ENCODE measurements at places on chromosomes 1 and 21.

- H3K4me1 ChIP-seq: peaks cover 9% of the 10 kb centered on the region
- H3K27ac ChIP-seq: no peak overlapping the region
- no peak for DNase-seq
- H3K27me3 ChIP-seq: no peaks in the 10 kb centered on the region
- no peak overlapping the region for H3K4me3 ChIP-seq
- no peaks in the 10 kb centered on the region for H3K36me3 ChIP-seq
These were observed 62.5 kb upstream of the ESRRG start for GRCh38 chr1:216785737-216786136.

- DNase-seq: no peak
- H3K4me3 ChIP-seq: no peak overlapping the region
- no peaks in the 10 kb centered on the region for H3K27me3 ChIP-seq
- H3K27ac ChIP-seq: no peak overlapping the region
- no peaks in the 10 kb centered on the region for H3K4me1 ChIP-seq
These were observed 56.8 kb upstream of the PTGFRN start for GRCh38 chr1:116852910-116853309.

DNA sequence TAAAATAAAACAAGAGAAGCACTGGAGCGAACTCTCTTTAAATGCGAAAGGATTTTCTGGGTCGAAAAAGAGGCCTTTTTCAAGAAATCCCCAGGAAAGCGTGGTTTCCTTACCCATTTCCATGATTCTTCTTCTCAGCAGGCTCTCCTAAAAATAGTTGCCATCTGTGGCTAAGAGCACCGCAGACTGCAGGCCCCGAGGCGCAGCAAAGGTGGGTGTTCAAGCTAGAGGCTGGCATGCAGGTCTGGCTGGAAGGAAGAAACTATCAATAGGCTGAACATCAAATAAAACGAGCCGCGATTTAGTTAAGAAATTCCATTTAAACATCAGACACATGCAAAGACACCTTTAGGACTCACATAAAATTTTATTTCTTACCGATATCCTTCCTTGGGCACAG is 135.1 kb downstream of the ADAMTS1 start:
- H3K4me3 ChIP-seq: no peak overlapping the region
- H3K27me3 ChIP-seq: no peaks in the 10 kb centered on the region
- no peak for DNase-seq
- H3K4me1 ChIP-seq: no peaks in the 10 kb centered on the region
- no peaks in the 10 kb centered on the region for H3K36me3 ChIP-seq

DNA sequence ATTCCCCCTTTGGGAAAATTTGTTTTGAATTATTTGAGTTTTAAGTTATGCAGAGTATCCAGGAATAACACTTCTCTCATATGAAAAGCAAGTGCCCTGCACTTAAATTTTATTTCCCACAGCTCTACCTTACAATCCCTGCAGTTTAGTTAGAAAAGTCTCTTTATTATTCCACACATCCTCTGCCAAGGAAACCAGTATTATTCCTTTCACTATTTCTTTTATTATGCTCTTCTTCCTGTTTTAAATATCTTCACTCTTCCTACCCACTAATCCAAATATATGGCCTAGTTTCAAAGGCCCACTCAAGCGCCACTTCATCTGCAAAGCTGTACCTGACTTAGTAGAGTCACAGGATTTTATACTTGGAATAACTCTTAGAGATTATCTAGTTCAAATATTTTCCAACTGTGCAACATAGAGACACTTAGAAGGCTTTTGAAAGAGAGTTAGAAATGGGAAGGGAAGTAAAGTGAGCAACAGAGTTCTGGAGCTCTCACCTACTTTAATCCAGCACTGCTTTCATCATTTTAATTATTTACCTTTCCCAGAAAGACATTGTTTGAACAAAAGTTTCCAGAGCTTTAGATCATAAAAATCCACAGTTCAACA is 97.2 kb upstream of the LYPLAL1 start:
- no peak overlapping the region for H3K4me3 ChIP-seq
- H3K27ac ChIP-seq: no peak overlapping the region
- no peaks in the 10 kb centered on the region for H3K4me1 ChIP-seq
- no peaks in the 10 kb centered on the region for H3K36me3 ChIP-seq
- no peaks in the 10 kb centered on the region for H3K27me3 ChIP-seq

- H3K4me3 ChIP-seq: no peak overlapping the region
- H3K36me3 ChIP-seq: no peaks in the 10 kb centered on the region
- no peaks in the 10 kb centered on the region for H3K27me3 ChIP-seq
- no peaks in the 10 kb centered on the region for H3K4me1 ChIP-seq
These were observed 968.1 kb upstream of the ADGRL4 start for GRCh38 chr1:79974659-79975058.
